Peyer's patch (tissue), 4 donors: ENCODE measurements at places on chromosomes 7 and 10.

GRCh38 chr10:74880041-74880440 is 53.6 kb downstream of the KAT6B start:
- no peak for DNase-seq

GRCh38 chr10:28463141-28463540 is 69.8 kb upstream of the WAC start:
- DNase-seq, result no peak

- no peak for DNase-seq
These were observed 127.2 kb downstream of the LRRC4 start for GRCh38 chr7:127903892-127904669.

DNA sequence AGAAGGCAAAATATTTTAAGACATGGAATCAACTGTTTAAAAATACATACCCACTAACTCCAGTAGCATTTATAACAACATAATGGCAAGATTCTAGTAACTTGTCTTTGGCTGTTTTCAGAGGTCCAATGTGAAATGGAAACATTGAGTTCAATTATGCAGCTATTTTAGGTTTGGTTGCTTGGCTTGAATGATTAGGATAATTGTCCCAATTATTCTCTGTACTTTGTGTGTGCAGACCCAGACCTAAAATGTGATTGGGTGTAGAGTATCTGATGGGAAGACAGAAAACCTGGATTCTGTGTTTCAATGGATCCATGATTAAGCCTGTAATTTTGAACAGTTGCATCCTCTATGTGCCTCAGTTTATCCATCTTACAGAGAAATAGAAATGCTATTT is 392.7 kb upstream of the NFE2L3 start:
- no peak for DNase-seq

DNA sequence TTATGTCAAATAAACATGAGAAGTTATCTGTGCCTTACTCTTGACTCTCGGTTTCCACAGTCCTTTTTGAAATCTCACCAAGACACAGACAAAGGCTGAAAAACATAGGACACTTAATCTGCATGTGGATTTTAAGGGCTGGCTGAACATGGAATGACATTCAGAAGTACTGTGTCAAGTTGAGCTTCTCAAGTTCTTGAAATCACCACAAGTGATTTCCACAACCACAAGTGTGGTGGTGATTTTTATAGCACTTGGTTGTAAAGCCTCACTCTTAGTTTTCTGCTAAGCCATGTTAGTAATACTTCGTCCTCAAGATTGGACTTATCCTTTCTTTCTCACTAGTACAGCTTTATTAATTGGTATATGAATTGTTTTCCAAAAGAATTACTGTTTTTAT is 29.6 kb downstream of the FOXP2 start:
- DNase-seq, result no peak

DNA sequence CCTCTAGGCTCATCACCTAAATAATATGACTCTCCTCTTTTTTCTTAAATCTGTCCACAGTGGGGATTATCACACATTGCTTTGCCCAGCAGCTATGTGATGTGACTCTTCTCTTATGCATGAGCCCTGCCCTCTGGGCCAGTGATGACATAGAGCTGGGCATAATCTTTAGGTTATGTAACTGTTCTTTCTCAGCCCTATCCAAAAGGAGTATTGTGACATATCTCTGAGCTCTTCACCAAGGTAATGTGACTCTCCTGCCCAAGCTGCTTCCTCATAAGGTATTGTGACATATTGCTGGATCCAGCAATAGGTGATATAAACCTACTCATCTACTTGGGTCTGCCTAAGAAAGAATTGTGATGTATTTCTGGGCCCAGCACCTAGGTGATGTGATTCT is 37.7 kb upstream of the ZNF107 start:
- DNase-seq, result no peak
